Endothelial cell (in vitro differentiated cells): ENCODE measurements at places on chromosomes 4 and X. TPM values are rescaled to one million over a fixed set of nuclear protein-coding genes. Genes with fewer than 3 reads are reported as not detected.

DNA sequence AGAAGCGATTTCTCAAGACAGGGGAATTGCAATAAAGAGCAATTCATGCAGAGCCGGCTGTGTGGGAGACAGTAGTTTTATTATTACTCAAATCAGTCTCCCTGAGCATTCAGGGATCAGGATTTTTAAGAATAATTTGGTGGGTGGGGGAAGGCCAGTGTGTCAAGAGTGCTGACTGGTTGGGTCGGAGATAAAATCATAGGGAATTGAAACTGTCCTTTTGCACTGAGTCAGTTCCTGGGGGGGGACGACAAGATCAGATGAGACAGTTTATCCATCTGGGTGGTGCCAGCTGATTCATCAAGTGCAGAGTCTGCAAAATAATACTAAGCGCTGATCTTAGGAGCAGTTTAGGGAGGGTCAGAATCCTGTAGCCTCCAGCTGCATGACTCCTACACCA, 502.4 kb downstream of the NLGN4X start:
- no peak for DNase-seq

GRCh38 chr4:53782458-53782845, 191.2 kb upstream of the LNX1 start:
- DNase-seq, result no peak

DNA sequence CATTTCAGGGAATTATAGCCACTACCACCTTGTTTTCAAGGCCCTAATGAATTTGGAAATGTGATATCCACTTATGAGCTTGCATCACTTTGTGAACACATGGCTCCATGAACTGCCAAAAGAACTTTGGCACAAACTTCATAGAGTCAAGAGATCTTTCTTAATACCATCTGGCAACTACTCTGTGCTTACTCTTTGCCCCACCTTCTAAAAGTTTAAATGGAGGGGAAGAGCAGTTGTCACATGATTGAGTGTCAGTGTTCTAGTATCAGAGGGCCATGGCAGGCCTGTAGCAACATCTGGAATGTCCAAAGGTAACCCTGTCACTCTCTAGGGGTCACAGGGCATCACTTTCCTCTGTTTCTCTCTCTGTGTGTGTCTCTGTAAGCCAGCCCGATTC, 2.6 kb upstream of the ADH1B start:
- no peak for DNase-seq

- DNase-seq, result no peak
Observed at GRCh38 chrX:77070202-77070918, 376.8 kb upstream of the FGF16 start.

GRCh38 chr4:81136161-81136905, 78.7 kb downstream of the PRKG2 start:
- no peak for DNase-seq

Gene CXCL1
- 1.7 TPM for total RNA-seq

DNA sequence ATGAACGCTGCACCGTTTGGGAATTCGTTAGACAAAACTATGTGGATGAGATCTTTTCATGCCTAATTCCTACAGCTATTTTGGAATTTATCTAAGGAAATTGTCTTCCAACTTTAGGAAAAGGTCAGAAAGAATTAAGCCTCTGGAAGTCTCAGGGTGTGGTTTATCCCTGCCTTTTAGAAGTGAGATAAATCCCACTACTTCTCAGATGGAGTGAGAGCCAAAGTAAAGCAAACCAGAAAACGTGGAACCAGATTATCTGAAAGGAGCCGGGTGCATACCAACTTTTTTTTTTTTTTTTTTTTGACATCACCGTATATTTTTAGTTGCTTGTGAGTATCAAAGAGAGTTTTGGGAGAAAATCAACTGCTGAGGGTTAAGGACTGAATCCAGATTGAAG, 79.6 kb downstream of the VCX2 start:
- DNase-seq, result no peak

DNA sequence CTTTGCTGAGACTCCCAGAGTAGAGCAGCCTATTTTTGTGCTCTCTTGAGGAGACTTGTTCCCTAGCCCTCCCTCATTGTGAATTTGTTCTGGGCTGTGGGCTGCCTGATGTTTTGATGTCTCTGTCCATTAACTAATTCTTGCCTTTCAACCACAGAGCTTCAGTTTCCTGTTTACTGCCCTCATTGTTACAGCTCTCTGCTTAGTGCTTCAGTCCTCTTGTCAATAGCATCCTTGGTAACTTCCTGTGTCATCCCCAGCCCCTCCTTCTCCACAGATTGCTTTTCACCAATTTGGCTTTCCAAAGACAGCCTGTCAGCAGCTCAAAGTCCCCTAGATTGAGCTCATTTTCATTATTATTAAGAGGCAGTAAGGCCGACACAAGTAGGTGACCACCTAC, 69.9 kb downstream of the COX7B2 start:
- DNase-seq, result no peak

Gene PAGE4
- total RNA-seq, result not detected

DNA sequence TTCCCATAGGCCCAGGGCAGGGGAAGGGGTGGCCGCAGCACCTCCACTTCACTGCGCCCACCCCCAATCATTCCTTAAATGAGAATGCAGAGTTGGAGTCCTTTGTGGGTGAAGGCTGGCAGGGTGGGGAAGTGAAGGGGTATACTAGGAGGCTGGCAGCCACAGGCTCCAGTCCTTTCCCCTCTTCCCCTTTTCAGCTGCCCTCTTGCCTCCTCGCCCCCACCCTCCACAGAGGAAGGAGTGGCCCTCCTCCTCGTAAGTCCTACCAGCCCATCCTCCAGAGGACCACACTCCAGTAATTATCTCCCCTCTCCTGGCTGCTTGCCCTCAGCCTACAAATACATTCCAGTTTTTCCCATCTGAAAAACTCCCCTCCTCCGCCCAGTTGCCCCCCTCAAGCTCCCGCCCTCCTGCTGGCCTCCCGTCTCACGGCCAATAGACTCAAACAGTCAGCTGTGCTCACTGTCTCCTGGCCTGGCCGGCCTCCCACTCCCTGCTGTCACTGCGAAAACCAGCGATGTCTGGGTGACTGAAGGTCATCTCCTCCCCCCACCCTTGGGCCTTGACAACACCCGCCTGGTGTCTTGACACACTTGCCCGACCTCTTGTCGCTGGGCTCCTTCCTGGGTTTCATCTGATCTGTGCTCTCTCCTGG, 38.8 kb downstream of the EFNB1 start:
- no peak for DNase-seq

Gene TASL
- total RNA-seq, result not detected

Gene IL9R
- 0.38 TPM for total RNA-seq

GRCh38 chr4:28369499-28369898, 1508.9 kb downstream of the STIM2 start:
- no peak for DNase-seq

Gene MTMR8
- total RNA-seq, result 3.4 TPM
